ENCODE measurements at places on chromosomes 2 and 18.

DNA sequence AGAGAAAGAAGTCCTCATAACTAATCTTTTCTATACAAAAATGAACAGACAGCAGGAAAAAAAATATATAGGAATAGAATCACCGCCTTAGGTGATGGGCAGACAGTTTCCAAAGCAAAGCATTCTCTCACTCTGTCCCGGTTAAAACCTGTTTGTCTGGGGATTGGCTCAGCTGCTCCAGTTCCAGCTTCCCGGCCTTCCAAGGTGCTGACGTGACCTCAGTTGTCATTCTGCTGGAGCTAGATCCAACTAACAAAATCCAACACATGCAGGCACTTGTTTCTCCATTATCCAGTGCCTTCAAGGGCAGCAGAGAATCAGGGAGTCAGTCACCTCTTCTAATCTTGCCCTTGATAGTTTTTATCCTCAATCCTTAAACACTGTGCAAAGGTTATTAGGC lies 52.8 kb downstream of the IKZF2 start:
- no peak for DNase-seq

GRCh38 chr18:43574974-43575373 lies 297.7 kb upstream of the SYT4 start:
- DNase-seq, result no peak

DNA sequence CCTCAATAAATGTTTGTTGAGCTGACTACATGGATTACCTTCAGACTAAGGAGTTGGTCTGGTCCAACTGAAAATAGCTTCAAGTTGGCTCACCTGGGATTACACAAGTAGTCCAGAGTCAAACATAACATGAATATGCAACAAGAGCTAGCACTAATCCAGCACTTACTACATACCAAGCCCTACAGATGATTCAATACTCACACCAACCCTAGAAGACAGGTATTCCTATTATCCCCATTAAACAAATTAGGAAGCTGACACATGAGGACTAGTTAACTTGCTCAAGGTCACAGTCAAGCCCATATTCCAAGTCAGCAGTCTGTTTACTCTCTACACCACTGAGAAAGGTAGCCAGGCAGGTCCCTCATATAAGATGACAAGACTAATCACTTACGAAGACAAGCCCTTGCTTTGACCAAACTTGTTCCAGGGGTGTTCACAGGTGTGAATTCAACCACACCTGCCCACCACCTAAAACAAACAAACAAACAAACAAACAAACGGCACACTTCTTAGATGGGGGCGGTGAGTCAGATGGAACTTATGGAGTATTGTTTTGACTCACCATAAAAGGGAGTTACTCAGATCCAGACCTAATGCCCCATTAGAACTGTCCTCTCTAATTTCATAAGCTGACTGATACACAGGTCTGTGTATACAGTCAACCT lies 29.1 kb downstream of the TMEM131 start:
- no peak for DNase-seq

GRCh38 chr2:126748188-126748760 lies 92.3 kb downstream of the GYPC start:
- DNase-seq, result no peak

GRCh38 chr2:235419996-235420395 lies 73.8 kb upstream of the AGAP1 start:
- no peak for DNase-seq

- no peak for DNase-seq
These were observed 16.4 kb upstream of the ABCB11 start for GRCh38 chr2:169047256-169048250.

- DNase-seq, result no peak
These were observed 4.0 kb upstream of the SPP2 start for GRCh38 chr2:234046521-234046920.

GRCh38 chr2:27096748-27097297 lies 10.3 kb downstream of the KHK start:
- no peak for DNase-seq

DNA sequence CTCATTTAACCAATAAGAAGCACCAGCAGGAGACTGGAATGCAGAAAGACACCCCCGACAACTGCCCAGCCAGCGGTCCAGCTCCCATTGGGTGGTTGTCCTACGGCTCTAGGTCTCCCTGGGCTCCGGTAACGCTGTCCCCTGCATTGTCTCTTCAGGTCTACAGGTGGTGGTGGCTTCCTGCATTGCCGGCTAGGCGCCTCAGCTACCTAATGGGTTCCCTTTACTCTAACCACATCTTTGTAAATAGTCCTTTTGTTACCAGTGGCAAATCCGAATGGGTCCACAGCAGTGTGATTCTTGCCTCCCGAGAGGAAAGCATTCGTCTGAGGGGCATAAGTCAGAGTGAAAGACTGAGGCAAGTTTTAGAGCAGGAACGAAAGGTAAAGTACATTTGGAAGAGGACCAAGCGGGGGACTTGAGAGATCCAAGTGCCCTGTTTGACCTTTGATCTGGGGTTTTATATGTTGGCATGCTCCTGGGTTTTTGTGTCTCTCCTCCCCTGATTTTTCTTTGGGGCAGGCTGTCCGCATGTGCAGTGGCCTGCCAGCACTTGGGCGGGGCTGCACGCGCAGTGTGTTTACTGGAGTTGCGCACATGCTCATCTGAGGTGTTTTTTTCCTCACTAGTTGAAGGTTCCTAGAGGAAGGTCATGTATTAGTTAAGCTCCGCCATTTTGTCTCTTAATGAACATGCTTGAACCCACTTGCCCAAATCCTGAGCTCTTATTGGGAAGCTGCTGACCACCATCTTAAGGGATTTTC lies 11.0 kb downstream of the FABP1 start:
- DNase-seq, result no peak
